ENCODE measurements at places on chromosomes 11 and 22.

DNA sequence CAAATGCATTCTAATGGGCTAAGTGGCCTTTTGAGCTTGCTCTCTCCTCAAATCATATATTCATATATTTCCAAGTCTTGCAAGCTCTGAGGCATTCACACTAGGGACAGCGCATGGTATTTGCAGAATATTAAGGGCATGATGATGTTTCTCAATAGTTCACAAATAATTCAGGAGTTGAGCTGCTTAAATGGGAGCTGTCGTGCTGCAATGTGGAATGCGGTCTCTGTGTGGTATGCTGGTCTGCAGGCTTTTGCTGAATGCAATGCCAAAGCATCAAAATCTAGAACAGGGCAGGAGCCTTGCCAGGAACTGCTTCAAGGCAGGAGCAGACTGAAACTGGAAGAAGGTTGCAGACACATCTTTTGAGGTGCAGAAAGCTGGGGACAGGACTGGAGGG lies 1060.0 kb downstream of the TBC1D22A start:
- DNase-seq: no peak

DNA sequence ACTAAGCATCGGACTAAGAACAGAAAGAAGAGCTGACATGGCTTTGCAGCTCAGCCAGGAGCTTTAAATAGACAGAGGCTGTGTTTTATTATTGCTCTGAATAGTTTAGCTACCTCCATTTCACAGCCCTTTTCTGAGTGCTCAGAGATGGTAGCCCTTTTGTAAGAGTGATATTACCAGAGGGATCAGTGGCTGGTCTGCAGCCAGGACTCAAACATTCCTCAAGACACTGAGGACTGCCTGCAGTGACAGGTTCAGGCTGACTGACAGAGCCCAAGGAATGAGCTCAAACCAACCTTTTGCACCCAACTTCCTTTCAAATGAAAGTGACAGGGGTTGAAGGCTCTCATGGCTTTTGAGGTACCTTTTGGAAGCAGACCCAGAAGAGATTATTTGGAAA lies 189.0 kb downstream of the DDX10 start:
- DNase-seq: no peak

- DNase-seq: no peak
These were observed 5.9 kb upstream of the GRK2 start for GRCh38 chr11:67260406-67260805.

- DNase-seq: no peak
These were observed 5.4 kb upstream of the IGLL5 start for GRCh38 chr22:22882033-22882717.

- DNase-seq: no peak
These were observed 6.2 kb upstream of the SYT8 start for GRCh38 chr11:1828542-1828941.

- DNase-seq: no peak
These were observed 129.9 kb downstream of the BUD13 start for GRCh38 chr11:116642902-116643301.

GRCh38 chr11:1791912-1792311 lies 28.2 kb upstream of the CTSD start:
- DNase-seq: no peak

- DNase-seq: no peak
These were observed 12.0 kb upstream of the TMPRSS13 start for GRCh38 chr11:117941163-117941707.

DNA sequence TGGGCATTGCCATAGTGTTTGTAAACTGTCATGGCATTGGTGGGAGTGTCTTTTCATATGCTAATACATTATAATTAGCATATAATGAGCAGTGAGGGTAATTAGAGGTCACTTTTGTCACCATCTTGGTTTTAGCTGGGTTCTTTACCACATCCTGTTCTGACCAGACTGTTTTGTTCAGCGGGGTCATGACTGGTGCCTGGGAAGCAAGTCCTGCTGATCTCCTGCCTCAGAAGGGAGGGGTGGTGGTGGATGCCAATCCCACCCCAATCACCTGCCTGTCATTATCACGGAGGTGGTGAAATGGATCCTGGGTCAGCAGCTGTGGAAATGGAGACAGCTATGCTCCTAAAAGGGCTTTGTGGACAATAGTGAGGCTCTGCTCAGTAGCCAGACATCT lies 31.2 kb downstream of the IL18 start:
- DNase-seq: peak; percentile 25

- no peak for DNase-seq
These were observed 1.7 kb downstream of the KLHDC7B start for GRCh38 chr22:50547263-50547985.

DNA sequence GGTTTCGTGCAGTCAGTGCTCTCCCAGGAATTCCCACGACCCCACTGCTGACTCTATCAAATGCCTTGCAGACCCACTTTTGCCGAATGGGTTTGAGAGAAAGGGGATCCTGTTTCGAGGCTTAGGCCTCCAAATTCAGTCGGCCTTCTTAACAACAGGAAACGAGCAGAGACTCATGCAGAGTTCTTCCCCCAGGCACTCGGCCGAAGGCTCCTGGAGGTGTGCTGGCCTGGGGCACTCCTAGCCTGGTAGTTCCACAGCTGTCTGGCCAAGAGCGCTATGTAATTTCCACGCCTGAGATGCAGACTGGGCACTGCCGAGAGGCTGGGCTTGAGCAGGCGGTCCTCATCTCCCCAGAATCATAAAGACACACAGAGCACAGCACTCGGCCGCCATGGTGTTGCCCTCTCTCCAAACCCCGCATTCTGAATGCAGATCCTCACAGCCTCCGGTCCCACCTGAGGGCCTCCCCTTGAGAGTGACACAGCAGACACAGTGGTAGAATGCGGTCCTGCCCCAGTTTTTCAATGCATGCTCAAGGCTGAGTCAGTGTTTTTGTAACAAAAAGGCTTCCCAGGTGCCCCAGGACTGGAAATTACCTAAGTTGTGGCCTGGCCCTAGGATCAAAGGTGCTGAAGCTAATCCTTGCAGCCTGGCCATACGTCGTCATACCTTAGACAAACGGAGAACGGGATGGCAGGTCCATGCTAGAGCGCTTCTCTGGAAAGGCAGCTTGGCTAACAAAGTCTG lies 30.2 kb upstream of the BID start:
- DNase-seq: no peak

GRCh38 chr11:17816232-17816931 lies 81.8 kb downstream of the KCNC1 start:
- DNase-seq: no peak

GRCh38 chr11:7967826-7968225 lies 2.6 kb upstream of the NLRP10 start:
- DNase-seq: no peak

- DNase-seq: no peak
These were observed 32.5 kb downstream of the WT1 start for GRCh38 chr11:32402836-32403235.

GRCh38 chr11:88101881-88102597 lies 73.2 kb downstream of the RAB38 start:
- DNase-seq: no peak

- DNase-seq: no peak
These were observed 587 bp downstream of the ESAM start for GRCh38 chr11:124761301-124762104.

GRCh38 chr11:20362481-20362880 lies 1.0 kb upstream of the HTATIP2 start:
- no peak for DNase-seq

GRCh38 chr22:37244114-37244921 lies at the start of gene RAC2:
TSS of gene RAC2 (minus strand) at chr22:37244269. CDS start at chr22:37244148, 121 bp downstream.
- DNase-seq: peak; percentile 79

DNA sequence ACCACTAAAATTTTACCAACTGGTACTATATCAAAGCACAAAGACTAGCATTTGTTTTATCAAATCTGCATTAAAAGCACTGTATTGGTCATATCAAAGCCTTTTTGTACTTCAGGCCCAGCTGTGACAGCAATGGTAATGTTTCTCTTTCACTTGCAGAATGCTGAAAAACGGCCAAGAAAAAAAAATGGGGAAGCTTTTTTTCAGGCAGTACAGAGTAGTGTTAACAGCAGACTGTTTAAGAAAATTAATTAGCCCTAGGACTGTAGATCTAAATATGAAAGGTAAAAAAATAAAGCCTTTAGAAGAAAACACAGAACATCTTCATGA lies 33.3 kb downstream of the DENND5A start:
- DNase-seq: no peak

DNA sequence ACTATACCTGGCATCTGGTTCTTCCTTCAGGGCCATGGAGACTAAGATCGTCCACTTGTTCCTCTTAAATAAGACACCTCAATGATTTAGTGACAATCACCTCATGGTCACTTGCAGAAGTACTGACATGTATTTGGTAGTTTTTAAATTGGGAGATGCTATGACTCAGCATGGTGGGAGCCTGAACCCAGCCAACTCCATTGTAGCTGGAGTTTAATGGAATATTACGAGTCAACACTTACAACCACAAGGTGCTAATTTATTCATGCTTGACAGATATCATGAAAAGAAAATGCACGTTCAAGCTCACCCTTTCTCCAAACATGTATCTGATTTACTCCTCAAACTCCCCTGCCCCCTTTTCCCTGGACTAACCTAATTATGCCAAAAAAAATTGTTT lies 16.6 kb upstream of the APOL3 start:
- no peak for DNase-seq

GRCh38 chr11:10651656-10652361 lies 41.7 kb downstream of the IRAG1 start:
- no peak for DNase-seq

- DNase-seq: no peak
These were observed 35.4 kb downstream of the MICAL3 start for GRCh38 chr22:17988800-17989513.

- no peak for DNase-seq
These were observed 18.4 kb downstream of the TSPAN4 start for GRCh38 chr11:861105-861479.

DNA sequence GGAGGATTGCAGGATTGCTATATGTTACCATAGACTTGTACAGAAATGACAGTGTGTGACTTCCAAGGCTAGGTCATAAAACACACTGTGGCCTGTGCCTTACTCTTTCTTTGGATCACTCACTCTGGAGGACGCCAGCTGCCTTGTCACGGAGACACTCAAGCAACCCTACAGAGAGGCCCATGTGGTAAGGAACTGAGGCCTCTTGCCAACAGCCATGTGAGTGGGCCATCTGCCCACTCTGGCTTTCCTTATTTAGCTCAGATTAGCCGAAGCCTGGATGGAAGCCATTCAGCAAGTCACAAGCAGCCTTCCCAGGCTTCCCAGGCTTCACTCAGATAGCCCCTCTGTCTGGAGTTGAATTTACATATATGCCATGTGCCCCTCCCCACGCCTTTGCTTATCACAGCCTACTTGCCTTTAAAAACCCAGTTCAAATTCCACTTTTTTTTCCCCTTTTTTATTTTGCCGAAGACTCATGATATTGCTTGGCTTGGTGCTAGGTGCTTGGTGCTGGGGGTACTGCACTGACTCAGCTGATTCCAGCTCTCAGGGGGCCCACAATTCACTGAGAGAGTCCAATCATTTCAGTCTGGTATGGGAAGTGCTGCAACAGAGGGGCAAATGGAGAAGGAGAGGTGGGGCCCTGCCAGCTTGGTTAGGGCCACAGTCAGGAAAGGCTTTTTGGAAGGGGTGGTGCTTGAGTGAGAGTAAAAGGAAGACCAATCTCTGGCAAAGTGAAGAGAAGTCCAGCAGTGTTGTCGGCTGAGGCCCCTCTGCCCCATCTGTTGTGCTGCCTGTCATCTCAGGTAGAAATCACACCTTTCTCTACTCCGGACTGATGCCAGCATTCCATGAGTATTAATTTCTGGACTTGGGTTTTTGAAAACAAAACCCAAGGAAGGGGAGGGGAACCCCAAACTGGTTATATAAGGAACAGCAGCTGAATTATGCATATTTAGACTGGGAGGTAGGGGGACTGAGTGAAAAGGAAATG lies 14.5 kb upstream of the P4HA3 start:
- no peak for DNase-seq

- DNase-seq: peak; percentile 56
These were observed 625 bp downstream of the RFPL2 start for GRCh38 chr22:32204040-32204855.

GRCh38 chr11:120667281-120667680 lies 155.7 kb downstream of the GRIK4 start:
- DNase-seq: peak; percentile 12

GRCh38 chr11:16321148-16321547 lies 35.2 kb downstream of the SOX6 start:
- DNase-seq: no peak

DNA sequence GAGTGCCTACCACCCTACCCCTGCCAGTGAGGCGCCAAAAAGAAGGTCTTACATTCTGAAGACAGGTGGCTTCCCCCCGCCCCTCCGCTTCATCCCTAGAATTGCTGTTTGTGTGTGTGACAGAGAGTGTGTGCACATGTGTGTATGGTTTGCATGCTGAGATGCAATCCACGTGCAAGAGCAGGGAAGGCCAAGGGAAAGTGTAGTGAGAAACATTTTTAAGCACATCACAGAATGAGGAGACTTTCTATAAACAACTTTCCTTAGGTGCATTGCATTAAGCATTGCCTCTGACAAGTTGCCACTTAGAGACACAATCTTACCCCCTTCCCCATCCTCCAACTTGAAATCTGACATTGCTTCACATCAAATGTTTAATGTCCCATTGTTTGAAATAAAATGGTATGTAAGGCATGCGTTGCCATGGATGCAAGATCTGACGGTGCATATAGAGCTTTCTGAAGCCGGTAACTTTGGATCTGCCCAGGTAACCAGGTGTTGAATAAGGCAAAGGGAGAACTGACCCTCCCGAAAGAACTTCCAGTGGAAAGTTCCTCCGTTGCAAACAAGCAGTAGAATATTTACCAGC lies 21.4 kb downstream of the FJX1 start:
- no peak for DNase-seq

- peak; percentile 14 for DNase-seq
These were observed 203.7 kb downstream of the NELL1 start for GRCh38 chr11:20873054-20873453.

DNA sequence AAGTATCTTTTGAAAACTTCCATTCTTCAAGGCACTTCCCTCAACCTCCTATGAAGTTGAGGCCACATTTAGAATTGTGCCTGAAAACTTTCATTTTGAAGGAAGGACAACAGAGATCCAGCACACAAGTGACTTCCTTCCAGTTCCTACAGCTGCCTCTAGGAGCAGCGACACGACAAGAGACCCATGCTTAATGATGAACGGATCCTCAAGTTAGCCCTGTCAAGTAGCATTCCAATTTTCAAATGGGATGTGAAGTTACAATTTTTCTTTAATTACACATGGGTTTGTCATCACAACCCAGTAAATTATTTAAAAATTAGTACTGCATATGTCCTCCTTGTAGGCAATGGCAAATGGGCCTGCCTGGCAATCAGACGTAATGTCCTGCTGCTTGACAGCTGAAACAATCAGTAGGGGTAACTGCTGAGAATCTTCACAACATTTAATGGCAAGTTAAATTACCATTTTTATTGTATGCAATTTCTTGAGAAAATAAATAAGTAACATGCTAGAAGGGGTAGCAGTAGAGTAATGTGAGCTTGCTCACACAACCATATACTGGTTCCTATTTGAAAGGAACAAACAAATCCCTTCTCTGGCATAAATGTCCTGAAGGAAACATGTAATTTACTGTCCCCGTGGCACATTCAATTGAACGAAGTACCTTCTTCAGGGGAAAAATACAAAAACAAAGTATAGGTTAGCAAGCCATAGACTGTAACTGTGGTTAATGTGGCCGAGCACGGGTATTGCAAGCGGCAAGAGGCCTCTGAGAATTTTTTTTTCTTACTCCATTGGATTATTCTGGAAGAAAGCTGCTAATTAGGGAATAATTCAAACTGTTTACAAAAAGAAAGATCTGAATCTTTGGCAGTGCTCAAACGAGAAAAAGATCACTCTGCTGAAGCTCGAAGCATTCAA lies 288.3 kb downstream of the CADM1 start:
- peak; percentile 22 for DNase-seq

GRCh38 chr11:71373791-71374454 lies 74.3 kb downstream of the DHCR7 start:
- DNase-seq: no peak
